GM12891 (cell line): ENCODE measurements at places on chromosomes 16 and 17.
A peak's percentile ranks its signal among the peaks of the same experiment; 100 is the strongest.

DNA sequence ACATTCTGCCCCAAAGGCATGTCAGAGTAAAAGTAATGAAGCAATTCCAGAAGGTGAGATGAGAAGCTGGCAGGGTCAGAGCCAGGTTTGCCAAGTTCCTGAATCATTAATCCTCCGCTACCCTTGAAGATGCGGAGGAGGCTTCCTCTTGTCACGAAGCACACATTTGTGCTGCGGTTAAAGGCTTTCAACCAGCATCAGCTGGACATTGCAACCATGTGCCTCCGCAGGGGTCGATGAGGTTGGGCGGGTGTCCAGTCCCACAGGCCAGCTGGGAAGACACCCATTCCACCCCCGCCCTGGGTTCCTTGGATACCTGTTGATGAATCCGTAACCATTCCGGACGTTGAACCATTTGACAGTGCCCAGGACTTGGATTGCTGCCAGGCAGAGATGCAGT, 1.3 kb downstream of the YBX2 start:
- DNase-seq: no peak

DNA sequence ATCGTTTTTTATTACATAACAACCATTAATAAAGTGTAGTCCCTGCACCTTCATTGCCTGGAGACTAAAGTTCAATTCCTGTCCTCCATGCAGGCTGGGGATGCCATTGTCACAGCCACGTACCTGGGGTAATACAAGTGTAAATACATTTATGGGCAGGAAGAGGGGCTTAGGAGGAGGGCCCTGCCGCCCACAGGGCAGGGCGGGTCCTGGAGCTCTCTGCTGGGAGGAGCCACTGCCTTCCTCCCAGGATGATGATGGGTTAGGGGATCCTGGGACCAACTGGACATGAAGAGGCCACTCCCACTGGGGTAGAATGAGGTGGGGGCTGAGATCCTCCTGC, 44.1 kb upstream of the SLC38A10 start:
- DNase-seq: no peak

DNA sequence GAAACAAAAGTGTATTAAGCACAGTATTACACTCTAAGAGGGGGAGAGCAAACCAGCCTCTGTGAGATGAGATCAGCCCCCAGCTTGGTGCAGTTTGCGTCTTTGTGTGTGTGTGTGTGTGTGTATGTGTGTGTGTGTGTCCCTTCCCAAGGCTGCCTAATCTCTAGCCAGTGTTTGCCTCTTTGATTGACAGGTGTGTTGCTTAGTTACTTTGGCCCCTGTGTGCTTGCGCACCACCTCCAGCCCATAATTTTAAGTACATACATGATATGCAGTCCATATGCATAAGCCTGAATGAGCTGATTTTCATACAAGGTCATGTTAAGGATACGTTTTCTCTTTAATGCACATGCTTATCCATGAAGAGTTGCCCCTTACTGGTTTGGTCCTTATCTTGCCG, 2.1 kb upstream of the KRTAP3-2 start:
- DNase-seq: no peak

- DNase-seq: no peak
Observed at GRCh38 chr17:74603037-74603635, 11.1 kb upstream of the CD300LD start.

DNA sequence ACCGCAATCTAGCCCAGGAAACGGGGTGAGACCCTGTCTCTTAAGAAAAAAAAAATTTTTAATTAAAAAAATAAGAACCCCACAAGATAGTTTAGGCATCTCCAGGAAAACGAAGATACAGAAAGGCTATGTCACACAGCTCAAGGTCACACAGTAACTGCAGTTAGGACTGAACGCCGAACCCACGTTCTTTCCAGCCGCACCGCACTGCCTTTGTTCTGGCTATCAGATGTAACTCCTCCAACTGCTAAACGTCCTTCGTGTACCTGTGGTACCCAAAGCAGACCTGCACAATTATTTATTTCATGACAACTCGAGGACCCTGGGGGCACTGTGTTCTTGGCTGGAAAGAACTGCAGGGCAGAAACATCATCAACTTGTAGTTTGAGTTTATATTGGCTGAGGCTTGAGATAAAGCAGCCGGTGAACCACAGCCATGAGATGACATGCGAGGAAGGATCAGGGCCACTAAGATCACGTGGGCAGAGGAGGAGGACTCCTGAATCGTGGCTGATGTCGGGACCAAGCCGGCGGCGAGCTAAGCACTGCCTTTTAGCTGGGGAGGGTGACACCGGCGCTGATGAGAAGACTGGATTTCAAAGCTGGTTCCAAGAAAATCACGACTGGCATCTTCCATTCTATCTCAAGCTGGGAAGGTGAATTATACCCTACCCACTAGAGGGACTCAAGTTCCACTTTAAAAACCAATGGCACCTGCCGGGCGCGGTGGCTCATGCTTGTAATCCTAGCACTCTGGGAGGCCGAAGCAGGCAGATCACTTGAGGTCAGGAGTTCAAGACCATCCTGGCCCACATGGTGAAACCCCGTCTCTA, 20.7 kb upstream of the MNT start:
- DNase-seq: no peak

- no peak for DNase-seq
Observed at GRCh38 chr17:45123076-45123770, 9.1 kb downstream of the PLCD3 start.

GRCh38 chr16:64304951-64305350, 816.9 kb downstream of the CDH11 start:
- DNase-seq: no peak

GRCh38 chr17:56977673-56978395, at the start of gene SCPEP1:
Gene SCPEP1 (plus strand): TSS chr17:56978131. CDS start chr17:56978160, 29 bp downstream.
- DNase-seq: peak; percentile 89

GRCh38 chr17:74687886-74688285, 24.8 kb downstream of the CD300LF start:
- DNase-seq: no peak

GRCh38 chr17:39195568-39196160, 1.8 kb downstream of the CACNB1 start:
- no peak for DNase-seq

DNA sequence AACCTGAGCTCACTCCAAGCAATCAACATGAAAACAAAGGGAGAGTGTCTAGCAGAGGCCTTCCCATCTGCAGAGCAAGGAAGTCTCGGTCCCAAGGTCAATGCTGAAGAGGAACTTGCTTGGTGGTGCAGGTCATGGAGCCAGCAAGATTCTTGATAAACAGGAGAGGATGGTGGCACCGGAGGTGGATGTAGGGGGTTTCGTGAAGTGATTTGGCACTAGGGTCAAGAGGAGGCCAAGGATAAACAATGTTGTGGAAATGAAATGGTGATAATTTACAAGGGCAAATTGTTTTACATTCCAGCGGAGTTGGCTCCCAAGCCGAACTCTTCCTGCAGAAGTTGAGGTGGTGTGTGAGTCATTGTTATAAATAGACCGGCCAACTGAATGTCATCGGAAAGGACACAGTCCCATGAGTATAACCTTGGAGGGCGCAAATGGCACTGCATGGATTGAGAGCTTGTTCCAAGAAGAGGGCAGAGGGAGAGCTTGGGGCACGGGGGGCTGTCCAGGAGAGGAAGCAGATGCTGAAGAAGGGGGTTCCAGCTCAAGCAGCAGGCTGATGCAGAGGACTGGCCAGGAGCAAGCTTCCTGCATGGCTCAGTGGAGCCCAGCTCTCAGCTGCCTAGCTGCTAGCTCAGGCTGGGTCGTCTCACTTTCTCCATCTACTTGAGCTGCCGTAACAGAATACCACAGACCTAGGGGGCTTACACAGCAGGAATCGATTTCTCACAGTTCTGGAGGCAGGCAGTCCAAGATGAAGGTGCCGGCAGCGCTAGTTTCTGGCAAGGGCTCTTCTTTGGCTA, 136.6 kb downstream of the COPRS start:
- DNase-seq: no peak

- no peak for DNase-seq
Observed at GRCh38 chr16:56260378-56261160, 69.3 kb downstream of the GNAO1 start.

GRCh38 chr17:44502598-44503146, 534 bp downstream of the GPATCH8 start:
- DNase-seq: no peak

DNA sequence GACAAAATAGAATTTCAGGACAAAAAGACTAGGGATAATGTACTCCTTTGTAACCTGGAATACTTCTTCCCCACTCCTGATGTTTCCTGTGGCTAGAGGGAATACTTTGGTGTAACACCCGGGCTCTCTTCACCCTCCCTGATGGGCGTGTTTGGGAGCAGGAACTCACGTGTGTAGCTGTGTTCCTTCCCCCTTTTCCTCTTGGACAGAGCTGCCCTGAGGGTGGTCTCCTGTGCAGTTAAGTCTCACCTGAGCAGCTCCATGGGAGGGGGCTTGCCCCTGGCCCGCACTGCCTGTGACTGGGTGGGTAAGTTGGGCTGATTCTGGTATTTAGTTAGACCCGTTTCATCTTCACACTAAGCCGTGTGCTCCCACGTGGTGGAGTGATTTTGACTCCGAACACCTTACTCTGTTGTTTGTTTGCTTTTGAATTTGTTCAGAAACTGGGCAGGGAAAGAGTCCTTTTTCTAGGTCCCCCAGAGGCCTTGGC, 87.9 kb downstream of the OR1D5 start:
- no peak for DNase-seq

DNA sequence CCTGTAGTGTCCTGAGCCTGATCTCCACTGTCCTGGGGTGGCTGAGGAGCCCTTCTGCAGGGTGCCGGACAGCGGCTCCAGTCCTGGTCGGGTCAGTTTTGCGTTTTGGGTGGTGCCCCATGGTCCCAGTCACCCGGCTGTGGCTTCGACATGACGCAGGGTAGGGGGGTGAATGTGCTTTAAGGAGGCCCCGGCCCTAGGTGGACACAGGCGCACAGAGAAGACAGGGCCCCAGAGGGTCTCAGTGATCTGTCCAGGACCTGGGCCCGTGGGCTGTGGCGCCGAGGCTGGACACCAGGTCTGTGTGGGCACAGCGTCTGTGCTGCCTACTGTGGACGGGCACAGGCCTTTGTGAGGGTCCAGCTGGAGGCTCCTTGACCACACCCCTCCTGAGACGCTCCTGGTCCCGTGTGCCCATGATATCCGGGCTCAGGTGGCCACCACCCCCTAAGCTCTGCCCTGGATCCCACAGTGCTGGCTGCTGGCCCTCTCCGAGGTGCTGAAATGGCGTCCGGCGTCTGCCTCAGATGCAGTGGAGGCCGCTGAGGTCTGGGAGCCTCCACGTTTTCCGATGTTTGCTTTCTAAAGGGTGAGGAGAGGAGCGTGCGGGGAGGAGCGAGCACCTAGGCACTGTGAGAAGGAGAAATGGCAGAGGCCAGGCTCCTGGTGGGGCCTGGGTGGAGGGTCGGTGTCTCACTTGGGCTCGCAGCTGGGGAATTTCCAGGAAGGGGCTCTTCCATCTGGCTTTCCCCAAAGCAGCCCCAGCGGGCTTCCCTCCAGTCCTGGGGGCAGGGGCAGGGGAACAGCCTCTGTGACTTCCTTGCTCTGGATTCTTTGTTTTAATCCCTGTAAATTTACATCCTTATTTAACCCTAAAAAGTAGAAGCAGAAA, 56.1 kb upstream of the ACSF3 start:
- no peak for DNase-seq

- no peak for DNase-seq
Observed at GRCh38 chr17:39484178-39484577, 22.9 kb downstream of the CDK12 start.

- DNase-seq: no peak
Observed at GRCh38 chr16:89346869-89347268, 129.4 kb downstream of the ZNF778 start.

DNA sequence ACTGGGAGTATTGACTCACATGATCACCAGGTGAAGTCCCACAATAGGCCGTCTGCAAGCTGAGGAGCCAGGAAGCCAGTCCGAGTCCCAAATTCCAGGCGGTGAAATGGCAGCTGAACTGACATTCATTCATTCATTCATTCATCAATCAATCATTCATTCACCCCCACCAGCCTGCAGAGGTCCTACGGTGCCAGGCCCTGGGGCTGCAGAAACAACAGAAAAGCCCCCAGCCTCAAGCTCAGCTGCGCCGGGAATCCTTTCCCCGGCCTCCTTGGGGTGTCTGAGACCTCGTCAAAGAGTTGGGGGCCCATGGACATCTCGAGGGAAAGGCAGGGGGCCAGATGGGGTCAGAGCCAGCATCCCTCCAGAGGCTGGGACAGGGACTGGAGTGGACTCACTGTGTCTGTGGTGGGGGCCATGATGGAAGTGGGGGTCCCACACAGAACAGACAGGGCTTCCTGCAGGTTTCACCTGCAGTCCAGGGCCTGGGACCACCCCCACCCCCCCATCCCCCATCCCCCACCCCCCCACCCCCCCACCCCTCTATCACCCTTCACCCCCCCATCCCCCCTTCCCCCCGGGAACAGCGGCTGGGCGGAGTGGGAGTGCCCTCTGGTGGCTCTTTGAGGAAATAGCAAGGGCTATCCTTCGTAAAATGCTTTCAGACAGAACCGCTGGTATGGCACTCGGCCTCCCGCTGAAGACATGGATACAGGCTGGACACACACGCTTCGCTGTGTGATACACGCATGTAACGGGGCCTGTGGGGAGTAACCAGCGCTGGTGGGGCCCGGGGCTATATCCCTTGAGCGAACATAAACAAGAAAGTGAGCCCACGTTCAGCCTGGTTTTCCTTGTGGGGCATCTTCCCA, 8.5 kb upstream of the ZC3H18 start:
- peak; percentile 73 for DNase-seq

- DNase-seq: no peak
Observed at GRCh38 chr16:79634298-79634697, 33.8 kb upstream of the MAF start.
